Stimulated activated CD8-positive, alpha-beta memory T cell treated with anti-CD3 and anti-CD28 coated beads, Interleukin-4, amount 100 ng/mL, for 24 hours (primary cell): ENCODE measurements at places on chromosomes 2 and 18.
A peak's percentile ranks its signal among the peaks of the same experiment; 100 is the strongest.

- no peak for DNase-seq
These were observed 381.4 kb downstream of the CCDC85A start for GRCh38 chr2:56565143-56565542.

GRCh38 chr2:174554529-174555150, 43.0 kb downstream of the WIPF1 start:
- no peak for DNase-seq

GRCh38 chr2:207673431-207673830, 38.0 kb upstream of the CCNYL1 start:
- no peak for DNase-seq

DNA sequence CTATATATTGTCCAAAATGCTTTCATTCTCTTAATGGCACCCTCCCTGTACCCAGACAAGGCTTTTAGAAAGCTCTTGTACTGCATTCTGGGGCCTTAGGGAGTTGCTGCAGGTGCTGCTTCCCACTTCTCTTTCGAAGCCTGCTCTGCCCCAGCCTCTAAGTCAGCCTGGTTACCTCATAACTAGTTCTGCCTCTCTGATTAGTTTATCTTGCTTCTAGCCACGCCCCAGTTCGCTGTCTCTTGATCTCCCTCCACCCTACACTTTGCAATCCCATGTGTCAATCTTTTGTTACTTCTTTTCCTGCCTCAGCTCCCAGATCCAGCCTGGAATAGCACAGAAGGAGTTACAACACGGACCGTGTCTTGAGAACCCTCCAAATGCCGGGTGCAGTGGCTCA, 13.8 kb upstream of the NCOA1 start:
- DNase-seq = no peak

GRCh38 chr18:73168236-73168635, 300.4 kb upstream of the NETO1 start:
- DNase-seq = no peak

DNA sequence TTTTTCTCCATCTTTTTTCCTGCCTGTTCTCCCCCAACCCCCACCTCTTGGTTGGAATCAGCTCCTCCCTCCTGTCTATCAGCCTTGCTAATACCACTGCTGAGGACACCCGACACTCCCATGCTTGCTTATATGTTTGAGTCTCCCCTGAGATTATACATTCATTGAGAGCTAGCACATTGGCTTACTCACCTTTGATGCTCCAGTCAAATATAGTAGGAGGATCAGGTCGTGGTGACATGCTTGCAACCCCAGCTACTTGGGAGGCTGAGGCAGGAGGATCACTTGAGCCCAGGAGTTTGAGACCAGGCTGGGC, 91.5 kb upstream of the CCBE1 start:
- no peak for DNase-seq

GRCh38 chr2:37832590-37833197, 92.4 kb upstream of the RMDN2 start:
- peak; percentile 70 for DNase-seq

- DNase-seq = no peak
These were observed 80.5 kb upstream of the ALKAL2 start for GRCh38 chr2:368386-368785.

- DNase-seq = no peak
These were observed 657.9 kb upstream of the SLC8A1 start for GRCh38 chr2:41109744-41110143.

DNA sequence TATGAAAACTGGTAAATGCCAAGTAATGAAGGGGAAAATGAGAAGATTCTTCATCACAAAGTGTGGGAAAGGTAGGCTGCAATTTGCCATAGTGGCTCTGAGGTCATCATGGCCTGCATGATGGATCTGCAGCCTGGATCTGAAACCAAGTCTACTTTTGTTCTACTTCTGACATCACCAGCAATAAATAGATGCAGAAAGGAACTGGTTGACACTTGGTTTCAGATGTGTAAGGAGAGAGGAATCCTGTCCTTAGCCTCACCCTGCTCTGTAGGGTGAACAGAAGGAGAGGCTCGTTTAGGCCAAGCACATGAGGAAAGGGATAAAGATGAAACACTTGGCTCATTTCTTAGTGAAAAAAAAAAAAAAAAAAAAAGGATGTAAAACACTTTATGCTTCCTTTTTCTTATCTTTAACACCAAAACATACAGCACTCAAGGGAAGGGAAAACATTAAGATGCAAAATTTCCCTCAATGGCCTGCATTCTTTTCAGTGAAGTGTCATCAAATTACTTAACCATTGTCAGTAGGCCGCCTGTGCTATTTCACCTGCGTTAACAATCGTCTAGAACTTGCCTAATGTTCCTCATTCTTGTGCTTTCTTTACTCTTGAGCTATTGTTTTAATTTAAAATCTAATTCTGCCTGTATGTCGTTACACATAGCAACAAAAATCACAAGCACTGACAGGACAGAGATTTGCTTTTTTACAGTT, 3.9 kb downstream of the NEB start:
- DNase-seq = no peak

DNA sequence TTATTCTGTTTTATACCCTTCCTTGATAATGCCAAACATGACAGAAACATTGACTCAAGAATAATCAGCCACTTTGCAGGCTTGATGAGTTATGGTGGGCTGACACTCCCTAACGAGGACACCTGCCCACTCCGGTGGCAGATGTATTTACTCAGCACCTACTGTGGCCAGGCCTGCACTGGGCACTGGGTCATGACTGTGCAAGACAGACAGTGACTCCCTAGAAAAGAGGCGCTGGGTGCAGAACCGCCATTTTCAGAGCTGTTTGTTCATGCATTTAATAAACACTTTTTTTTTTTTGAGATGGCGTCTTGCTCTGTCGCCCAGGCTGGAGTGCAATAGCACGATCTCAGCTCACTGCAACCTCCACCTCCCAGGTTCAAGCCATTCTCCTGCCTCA, 32.5 kb downstream of the SNED1 start:
- DNase-seq = no peak

DNA sequence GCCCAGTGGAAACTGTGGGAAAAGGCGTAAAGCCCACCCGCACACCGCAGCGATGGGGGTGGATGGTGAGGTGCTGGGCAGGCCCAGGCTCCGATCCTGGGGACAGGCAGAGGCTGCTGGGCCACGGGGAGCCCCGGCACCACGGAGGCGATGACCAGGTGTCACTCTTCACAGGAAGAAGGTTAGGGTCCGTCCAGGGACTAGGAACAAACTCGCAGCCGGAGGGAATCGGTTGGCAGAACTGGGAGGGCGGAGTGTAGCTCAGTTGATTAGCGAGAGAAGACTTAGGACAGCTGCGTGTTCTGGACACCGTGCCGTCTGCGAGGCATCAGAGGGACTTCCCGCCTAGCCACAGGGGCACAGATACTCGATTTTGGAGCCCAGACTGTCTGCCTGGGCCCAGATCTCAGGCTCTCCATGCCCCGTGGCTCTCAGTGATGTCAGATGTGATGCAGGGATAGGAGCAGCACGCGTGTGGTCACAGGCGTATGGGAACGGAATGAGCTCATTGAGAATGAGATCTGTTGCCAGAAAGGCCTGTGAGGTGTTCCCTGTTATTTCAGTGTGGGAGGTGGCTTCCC, 16.1 kb upstream of the ALLC start:
- DNase-seq = no peak

GRCh38 chr2:128466376-128466775, 147.7 kb upstream of the HS6ST1 start:
- no peak for DNase-seq

GRCh38 chr2:85785027-85785822, 31.4 kb downstream of the ATOH8 start:
- DNase-seq = no peak

- no peak for DNase-seq
These were observed 220.3 kb upstream of the NRP2 start for GRCh38 chr2:205461678-205462665.

DNA sequence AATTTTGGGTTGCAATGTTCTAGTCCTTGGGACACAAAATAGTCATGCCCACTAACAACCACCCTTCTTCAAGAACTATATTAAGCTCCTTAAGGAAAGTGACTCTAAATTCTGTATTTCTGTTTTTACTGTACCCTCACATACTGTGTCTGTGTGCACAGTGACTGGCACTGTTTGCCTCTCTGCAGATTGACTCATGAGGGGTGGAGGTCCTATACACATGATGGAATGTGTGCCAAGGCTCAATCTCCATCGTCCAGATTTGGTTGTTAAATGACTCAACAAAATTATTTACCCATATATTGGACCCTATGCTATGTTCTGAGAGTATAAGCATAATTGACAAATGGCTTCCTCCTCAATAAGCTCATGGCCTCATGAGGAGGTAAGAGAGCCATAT, 126.6 kb upstream of the CWC22 start:
- DNase-seq = no peak

GRCh38 chr2:15747603-15748471, 156.2 kb downstream of the DDX1 start:
- no peak for DNase-seq
